Brain (organoid and tissue), 16 donors: ENCODE measurements at places on chromosomes 5 and 9. TPM values are rescaled to one million over a fixed set of nuclear protein-coding genes. Genes with fewer than 3 reads are reported as not detected.

Gene ACSL6
- 4.8 TPM for polyA plus RNA-seq

Gene ISL1
- 156 TPM for polyA plus RNA-seq

Gene AQP7
- polyA plus RNA-seq = 0.66 TPM

Gene NFIB
- 49.5 TPM for polyA plus RNA-seq

Gene FOXE1
- polyA plus RNA-seq = 0.32 TPM

Gene STKLD1
- polyA plus RNA-seq = 5.8 TPM

Gene IFNE
- polyA plus RNA-seq = not detected

Gene LRRC26
- polyA plus RNA-seq = 0.80 TPM

Gene DBH
- 4.9 TPM for polyA plus RNA-seq

Gene LYSMD3
- 2.6 TPM for polyA plus RNA-seq

Gene GTF3C4
- 24.0 TPM for polyA plus RNA-seq

Gene SPINK13
- not detected for polyA plus RNA-seq

Gene SLC35A4
- 67.1 TPM for polyA plus RNA-seq

Gene UBAP1
- 56.3 TPM for polyA plus RNA-seq

Gene TRPM3
- polyA plus RNA-seq = 1.2 TPM

Gene LCN15
- 32.6 TPM for polyA plus RNA-seq

Gene PIP5K1B
- polyA plus RNA-seq = 2.5 TPM

Gene MLANA
- polyA plus RNA-seq = not detected

Gene SELENOP
- 87.4 TPM for polyA plus RNA-seq

Gene FABP6
- 7.7 TPM for polyA plus RNA-seq

Gene SNAPC4
- 9.4 TPM for polyA plus RNA-seq

Gene ARRDC3
- polyA plus RNA-seq = 16.4 TPM

Gene SLC6A7
- 4.1 TPM for polyA plus RNA-seq

Gene SLC25A2
- polyA plus RNA-seq = not detected

Gene SEMA5A
- 2.5 TPM for polyA plus RNA-seq
